ENCODE measurements at places on chromosomes 1 and 21.

- DNase-seq: no peak
Measured at GRCh38 chr1:233242827-233243483, 52.6 kb downstream of the PCNX2 start.

- no peak for DNase-seq
Measured at GRCh38 chr1:17101261-17101660, 18.0 kb downstream of the PADI2 start.

GRCh38 chr1:208137193-208137592 lies 107.0 kb downstream of the PLXNA2 start:
- no peak for DNase-seq

DNA sequence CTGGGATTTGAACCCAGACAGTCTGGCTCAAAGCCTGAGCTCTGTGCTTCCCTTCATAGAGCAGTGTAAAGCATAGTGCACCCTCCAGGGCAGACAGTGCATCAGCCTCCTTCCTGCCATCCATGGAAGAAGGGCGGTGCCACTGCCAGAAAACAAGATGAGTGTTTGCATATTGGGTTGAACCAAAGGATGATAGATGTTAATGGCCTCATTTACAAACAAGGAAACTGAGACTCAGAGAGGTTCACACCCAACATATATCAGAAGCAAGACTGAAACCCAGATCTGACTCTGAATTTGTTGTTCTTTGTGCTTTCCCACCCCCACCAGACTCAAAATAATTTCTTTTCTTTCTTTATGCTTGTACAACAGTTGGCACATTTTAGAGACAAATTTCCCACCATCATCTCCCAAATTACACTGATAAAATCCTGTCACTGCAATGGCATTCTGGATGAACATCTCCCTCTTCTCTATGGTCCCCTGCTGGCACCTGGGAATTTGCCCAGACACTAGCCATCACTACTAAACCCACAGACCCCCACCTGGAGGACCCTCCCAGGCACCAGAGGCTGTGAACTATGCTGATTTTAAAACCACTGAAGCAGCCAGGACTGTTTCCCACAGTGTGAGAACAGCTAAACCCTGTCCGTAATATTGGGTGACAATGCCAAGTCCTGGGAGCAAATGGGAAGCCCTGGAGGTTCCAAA lies 45.4 kb upstream of the MPZL1 start:
- DNase-seq: no peak

DNA sequence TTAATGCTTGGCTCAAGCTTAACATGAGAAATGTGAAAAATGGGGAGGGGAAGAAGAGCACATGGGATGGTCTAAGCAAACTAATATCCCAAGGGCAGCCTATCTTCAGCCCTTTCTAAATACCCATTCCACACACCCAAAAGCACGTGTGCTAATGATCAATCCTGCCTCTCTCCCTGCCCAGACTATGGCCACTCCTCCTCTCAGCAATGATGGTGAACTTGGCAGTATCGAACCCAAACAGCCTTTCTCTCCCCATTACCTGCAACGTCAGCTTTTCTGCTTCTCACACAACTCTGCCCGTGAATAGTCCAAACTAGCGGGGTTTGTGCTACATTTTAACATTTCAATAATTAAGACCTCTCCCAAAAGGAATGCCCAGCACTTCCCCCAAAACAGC lies 41.6 kb downstream of the SSBP3 start:
- DNase-seq: no peak

- DNase-seq: no peak
Measured at GRCh38 chr21:42744520-42745445, 91.4 kb downstream of the PDE9A start.

DNA sequence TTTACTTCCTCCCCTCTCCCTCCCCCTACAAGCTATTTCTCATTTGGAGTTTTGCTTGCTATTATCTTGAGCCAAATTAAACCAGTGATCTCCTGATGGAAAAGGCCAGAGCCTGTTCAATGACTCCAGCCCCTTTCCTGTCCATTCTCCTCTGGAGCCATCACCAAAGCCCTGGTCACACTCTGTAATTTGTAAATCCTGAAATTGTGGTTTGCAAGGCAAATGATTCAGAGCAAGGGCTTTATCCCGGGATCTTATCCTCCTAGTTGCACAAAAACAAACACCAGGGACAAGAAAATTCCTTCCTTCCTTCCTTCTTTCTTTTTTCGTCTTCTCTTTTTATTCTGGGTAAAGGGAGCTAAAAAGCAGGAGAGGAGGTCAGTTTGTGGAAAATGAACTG lies 366.1 kb upstream of the ST6GALNAC5 start:
- DNase-seq: no peak

DNA sequence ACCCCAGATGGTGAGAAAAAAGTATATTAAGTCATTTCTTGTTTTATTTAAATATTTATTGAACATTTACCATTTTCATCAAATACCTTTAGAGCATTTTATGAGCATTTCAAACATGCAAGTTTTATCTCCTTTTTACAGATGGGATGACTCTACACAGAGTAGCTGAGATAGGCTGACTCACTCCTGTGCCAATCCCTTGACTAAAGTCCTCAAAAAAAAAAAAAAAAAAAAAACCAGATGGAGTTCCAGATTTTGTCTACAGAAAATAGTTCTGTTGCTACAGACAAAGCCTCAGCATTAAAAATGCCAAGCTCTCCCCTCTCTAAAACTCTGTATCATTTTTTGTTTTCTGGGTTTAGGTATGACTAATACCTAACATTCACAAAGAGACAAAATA lies 303.0 kb upstream of the PLD5 start:
- DNase-seq: no peak

- DNase-seq: no peak
Measured at GRCh38 chr1:188295157-188295556, 1466.4 kb downstream of the PLA2G4A start.

GRCh38 chr1:226135059-226135651 lies 51.4 kb downstream of the ACBD3 start:
- peak; percentile 61 for DNase-seq

- no peak for DNase-seq
Measured at GRCh38 chr1:11024154-11024873, 11.9 kb downstream of the TARDBP start.

- no peak for DNase-seq
Measured at GRCh38 chr1:14583788-14584187, 14.7 kb upstream of the KAZN start.

DNA sequence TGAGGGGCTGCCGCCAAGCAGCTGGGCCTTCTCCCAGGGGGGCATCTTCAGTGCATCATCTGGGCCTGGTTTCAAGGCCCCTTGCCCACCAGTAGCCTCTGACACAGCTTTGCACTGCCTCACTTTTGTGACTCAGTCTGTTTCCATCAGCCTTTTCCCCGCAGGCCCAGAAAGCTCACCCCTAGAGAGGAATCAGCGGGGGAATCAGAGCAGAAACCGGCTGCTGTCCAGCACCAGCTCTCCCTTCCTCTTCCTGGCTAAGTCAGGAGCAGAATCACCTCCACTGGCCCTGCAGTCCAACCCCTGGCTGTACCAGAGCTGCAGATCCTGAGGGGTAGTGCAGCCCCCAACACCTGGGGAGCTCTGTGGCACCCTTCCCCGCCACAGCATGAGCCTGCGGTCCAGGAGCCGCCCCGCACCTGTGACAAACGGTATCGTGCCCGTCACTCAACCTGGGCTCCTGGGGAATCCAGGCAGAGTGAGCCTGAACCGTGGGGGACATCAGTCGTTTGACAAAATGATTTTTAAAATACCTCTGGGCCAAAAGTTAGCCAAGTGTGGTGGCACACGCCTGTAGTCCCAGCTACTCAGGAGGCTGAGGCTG lies 83.3 kb upstream of the TMEM51 start:
- no peak for DNase-seq

GRCh38 chr1:245091818-245092637 lies 62.8 kb upstream of the KIF26B start:
- DNase-seq: no peak

GRCh38 chr1:31575369-31576140 lies 760 bp upstream of the TINAGL1 start:
- DNase-seq: no peak

DNA sequence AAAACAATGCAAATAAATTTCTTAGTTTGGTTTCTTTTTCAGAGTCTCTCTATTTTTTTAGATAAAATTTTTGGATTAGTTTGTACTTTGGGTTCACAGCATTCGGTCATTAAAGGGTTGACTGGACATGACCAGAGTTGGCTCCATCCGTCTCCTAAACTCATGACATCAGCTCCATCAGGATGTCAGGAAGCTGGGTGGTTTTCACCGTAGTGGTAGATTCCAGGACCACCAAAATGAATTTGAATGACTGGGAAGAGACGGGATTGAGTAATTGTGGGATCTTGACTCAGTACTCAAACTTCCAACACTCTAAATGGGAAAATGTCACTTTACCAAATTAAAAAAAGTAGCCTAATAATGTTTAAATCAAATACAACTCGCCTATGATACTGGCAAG lies 279.2 kb upstream of the DUSP10 start:
- no peak for DNase-seq

DNA sequence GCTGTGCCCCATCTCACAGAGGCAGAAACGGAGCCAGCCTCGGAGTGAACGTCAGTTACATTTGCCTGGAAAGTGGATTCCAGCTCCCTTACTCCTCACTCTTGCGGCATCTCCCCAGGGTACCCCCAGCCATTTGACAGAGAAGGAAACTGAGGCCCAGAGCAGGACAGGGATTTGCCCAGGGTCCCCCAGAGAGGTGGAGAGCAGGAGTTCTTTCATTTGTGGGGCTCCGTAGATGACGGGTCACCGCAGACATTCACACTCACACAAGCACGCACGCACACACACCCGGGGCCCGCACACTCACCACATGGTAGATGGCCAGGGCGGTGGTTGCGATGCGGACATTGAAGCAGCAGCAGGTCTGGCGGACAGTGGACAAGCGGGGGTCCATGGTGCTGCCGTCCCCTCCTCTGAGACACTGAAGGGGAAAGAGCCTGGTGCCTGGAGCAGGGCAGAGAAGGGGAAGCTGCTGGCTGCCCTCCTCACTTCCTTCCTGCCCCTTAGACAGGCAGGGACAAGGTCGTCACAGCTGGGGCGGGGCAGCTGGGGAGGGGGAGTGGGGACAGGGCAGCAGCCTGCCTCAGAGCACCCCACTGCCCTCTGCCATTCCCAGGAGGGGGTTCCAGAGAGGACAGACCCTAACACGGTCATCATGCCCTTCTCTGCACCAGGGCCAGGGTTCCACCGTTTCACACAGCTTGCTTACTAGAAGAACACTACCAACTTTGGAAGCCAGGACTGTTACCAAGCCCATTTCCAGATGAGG lies at the start of gene LAPTM5:
Gene LAPTM5, minus strand, starts transcription at position 423 of the 769 bp plus-strand sequence. Its CDS starts 29 bp downstream, at position 394.
- no peak for DNase-seq

DNA sequence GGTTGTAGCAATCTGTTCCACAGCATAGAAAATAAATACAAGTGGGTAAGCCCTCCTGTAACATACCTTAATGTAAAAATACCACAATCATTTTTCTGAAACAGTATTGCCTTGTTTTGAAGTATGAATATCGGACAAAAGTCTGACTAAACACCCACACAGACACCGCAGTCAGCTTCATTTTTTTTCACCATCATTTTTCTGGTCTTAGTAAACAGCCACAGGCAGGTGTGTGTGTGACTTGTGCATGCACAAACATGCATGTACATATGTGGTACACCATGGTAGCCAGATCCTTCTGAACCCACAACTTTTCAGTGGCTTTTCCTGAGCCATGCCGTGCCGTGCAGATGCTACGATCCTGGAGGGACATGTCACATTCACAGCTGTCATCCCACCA lies 261.7 kb downstream of the PCP4 start:
- DNase-seq: no peak

GRCh38 chr1:226978432-226979114 lies 38.5 kb downstream of the COQ8A start:
- no peak for DNase-seq

DNA sequence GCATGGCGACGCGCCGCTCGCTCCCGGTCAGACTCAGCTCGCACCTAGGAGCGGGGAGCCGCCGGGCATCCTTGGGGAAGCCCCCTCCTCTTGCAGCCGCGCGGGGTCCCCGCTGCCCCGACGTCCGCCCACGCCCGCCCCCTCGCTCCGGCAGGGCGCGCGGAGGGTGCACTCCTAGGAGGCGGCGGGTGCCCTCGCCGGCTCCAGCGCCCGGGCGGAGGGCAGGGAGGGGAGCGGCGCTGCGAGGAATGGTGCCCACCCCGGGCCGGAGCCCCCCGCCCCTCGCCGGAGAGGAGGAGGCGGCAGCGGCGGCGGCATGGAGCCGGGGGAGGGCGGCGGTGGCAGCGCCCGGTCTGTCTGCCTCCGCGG lies 488 bp downstream of the FAM78B start:
- no peak for DNase-seq

DNA sequence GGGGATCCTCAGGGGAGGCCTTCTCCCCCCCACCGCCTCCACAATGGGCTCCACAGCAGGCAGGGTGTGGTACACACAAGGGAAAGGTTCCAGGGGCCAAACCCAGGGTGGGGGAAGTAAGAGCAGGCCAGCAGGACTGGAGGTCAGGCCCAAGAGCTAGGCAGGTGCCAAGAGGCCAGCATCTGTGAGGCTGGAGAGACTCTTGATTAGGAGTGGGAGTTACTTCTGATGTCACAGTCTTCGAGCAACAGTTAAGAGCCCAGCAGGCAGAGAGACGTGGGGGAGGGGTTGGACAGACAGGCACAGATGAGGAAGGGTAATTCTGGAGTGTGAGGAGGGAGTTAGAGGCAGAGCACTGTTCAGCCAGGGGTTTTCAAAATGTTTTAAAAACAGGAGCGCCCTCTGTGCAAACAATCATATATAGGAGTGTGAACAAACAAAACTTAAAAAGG lies 55.8 kb downstream of the SLC9A1 start:
- DNase-seq: no peak

DNA sequence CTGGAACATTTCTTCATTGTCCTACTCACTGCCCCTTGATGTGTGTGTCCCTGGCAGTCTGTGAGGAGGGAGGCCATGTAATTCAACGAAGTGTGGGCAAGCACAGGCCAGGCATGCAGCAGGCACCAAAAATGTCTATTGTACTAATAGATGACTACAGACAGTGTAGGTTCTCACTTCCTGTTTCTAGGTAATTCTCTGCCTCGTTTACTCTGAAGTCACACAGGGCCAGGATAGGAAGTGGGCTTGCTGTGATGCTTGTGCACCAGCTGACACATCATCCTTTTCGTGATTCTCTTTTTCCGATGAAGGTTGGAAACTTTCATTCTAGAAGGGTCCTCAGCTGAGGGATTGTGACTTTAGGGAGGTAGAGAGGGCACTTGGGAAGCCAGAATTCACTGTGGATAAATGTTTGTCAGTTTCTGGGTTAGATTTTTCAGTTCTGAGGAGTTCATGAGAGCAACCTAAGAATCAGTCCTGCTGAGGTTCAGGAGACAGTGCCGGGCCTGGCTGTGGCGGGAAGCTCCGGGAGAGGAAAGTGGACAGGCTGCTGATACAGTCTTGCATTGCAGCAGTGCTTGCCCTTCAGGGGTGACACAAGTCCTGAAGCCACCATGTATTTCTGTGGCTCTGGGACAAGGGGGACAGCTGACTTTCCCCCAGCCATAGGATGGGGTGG lies 4.3 kb upstream of the CSF1 start:
- DNase-seq: no peak

GRCh38 chr1:183642166-183642565 lies 6.6 kb upstream of the ARPC5 start:
- DNase-seq: no peak

Data from cerebellar nuclear complex (tissue), 1 donor.